ENCODE measurements at places on chromosomes 12 and 14.

DNA sequence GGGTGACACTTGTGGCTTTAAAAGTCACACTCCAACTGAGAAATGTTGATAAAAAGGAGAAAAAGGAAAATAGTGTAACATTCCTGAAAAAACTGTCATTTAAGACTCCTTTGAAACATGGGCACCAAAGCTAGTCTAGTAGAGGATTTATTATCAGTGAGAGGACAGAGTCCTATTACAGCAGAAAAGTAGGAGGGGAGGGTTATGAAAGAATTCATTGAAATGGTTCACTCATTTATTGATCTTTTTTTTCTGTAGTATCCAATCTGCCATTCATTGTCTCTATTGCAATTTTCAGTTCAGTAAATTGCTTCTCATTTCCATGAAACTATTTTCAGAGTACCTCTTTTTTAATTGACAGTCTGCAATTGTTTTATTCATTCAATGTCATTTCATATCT is 25.4 kb downstream of the PPM1A start:
- DNase-seq: no peak

DNA sequence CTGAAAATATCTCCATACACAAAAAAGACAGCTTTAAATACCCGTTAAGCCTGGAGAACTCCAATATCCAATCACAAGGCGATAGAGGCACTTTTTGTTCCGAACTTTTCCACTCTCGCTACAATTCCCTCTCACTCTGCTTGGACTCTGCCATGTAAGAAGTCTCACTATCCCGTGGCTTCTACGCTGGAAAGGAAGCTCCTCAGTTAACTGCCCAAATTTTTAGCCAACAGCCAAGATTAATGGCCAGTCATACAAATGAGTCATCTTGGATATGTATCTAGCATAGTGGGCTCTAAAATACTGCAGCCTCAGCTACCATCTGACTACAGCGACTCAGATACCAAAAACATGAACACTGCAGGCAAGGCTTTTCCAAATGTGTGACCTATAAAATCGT is 45.5 kb upstream of the RERGL start:
- no peak for DNase-seq

- no peak for DNase-seq
Measured at GRCh38 chr12:98817742-98818141, 172.7 kb downstream of the APAF1 start.

- no peak for DNase-seq
Measured at GRCh38 chr12:104155711-104156555, 17.9 kb upstream of the NFYB start.

DNA sequence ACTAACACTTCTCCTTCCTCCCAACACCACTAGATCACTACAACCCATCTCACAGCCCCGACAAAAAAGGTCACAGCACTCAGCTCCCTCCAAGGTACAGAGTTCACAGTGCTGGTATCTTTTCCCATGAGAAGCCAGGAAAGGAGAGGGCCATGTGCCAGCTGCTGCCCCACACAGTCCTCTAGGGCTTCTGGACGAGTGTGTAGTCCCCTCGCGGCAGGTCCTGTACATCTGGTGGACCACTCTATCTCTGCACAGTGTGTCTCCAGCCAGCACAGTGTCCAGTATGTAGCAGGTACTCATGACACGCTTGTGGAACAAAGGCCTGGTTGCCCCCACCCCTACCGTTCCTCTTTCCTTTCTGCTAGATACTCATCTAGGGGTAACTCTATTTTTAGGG is 134.4 kb upstream of the FOXN3 start:
- DNase-seq: no peak

- no peak for DNase-seq
Measured at GRCh38 chr14:74604911-74605310, 7.1 kb downstream of the LTBP2 start.

- DNase-seq: no peak
Measured at GRCh38 chr12:91902860-91903683, 242.6 kb downstream of the BTG1 start.

Measured in iPS DF 6.9 (cell line).